ENCODE measurements at places on chromosomes 16 and 17.

DNA sequence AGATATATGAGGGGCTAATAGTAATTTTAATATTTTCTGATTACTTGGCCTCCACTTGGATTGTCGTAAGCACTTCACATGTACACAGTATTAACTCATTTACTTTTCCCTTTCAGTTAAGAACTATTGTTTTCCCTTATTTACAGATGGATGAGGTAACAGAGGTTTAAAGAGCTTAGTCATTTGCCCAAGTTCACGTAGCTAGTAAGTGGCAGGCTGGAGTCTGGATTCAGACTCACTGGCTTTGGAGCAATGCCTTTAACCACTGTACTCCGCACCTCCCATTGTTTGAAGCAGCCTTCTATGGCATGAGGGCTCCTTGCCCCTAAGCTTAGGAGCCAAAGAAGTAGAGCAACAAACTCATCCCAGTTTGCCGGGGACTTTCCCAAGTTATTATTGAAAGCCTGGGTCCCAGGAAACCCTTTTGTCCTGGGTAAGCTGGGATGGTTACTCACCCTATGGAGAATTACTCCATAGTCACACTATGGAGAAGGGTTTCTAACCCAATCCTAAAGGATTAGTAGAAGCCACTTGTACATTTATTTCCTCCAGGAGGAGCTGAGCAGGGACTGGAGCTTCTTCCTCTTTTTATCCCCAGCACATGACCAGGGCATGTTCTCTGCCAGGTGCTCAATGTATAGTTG, 12.3 kb downstream of the FOXL1 start:
- DNase-seq = no peak

- peak; percentile 52 for DNase-seq
These were observed 186.0 kb upstream of the TNRC6C start for GRCh38 chr17:77772461-77772897.

DNA sequence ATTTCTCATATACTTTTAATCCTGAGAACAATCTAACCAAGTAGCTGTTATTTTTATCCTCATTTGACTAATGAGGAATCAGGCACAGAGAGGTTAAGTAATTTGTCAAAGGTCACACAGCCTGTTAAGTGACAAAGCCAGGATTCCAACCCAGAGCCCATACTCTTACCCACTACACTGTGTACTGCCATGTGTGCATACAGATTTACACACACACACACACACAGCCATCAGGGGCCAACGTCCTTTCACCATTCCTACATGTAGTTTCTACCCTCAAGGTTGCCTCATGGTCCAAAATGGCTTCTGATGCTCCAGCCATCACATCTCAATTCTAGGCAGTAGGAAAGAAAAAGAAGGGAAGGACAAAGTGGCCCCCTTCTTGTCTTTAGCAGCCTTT, 22.1 kb downstream of the TMEM186 start:
- DNase-seq = no peak

DNA sequence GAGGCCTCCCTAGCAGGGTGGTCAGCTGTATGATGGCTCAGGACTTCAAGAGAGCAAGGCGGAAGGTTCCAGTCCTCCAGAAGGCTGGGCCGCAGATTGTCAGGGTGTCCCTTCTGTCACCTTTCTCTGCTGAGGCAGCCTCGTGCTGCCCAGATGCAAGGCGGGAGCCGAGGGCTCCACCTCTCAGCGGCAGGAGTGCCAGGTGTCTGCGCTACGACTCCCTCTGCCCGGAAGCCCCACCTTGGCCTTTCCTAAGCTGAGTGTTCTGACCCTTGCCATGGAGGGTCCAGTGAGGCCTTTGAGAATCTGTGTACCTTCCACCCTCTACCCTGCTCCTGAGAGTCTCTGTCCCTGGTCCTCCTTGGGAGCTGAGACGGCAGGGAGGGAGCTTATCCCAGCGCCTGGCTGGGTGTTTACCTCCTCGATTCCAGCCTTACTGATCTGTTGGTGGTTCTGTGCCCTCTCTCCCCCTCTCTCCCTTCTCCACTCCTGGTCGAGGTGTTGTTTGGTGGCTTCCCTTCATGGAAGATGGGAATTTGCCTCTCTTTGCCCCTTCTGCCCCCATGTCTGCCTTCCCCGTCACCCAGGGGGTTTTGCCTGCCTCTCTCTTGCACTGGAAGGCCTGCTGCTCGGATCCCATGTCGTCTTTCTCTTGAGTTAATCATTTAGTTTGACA, 2.2 kb upstream of the ZNF750 start:
- no peak for DNase-seq

GRCh38 chr16:73232555-73233328, 184.8 kb upstream of the ZFHX3 start:
- no peak for DNase-seq

GRCh38 chr16:50442221-50442620, 73.4 kb upstream of the BRD7 start:
- DNase-seq = no peak

DNA sequence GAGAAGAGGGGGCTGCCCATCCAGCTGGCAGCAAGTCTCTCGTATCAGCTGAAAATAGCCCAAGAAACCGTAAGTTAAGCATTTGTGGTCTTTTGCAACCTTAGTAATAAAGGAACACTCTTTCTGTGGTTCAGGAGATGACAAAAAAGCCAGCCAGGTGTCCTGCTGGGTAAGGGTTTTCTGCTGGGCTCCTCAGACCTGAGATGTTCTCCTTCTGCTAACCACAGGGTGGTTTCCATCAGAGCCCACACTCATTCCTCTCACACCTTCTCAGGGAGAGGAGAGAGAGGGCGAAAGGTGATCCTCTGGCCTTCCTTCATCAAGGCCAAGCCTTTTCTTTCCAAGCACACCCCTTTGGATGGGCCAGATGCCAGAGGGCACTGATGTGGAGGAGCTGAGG, 70.7 kb downstream of the TEX14 start:
- no peak for DNase-seq

GRCh38 chr17:45396496-45397205, 36.0 kb downstream of the ARHGAP27 start:
- DNase-seq = no peak

- DNase-seq = no peak
These were observed 356.7 kb downstream of the SOX9 start for GRCh38 chr17:72477491-72477890.

DNA sequence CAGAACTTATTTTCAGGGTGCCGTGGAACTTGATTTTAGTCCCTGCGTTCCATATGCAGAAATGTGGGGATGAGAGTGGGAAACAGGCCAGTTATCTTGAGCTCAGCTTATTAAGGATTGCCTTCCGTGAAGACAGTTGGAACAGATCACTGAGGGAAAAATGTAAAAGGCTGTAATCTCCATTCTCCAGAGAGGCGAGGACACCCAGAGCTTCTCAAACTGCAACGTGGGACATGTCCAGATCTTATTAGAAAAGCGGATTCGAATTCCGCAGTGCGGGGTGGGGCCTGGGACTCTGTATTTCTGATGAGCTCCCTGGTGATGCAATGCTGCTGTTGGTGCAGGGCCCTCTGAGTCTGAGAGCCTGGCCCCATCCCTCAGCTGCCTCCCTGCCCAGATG, 185.6 kb upstream of the CIBAR2 start:
- DNase-seq = no peak

GRCh38 chr17:80762076-80762475, 217.4 kb downstream of the RPTOR start:
- DNase-seq = no peak

- no peak for DNase-seq
These were observed 46.2 kb downstream of the XPO6 start for GRCh38 chr16:28165598-28165997.

DNA sequence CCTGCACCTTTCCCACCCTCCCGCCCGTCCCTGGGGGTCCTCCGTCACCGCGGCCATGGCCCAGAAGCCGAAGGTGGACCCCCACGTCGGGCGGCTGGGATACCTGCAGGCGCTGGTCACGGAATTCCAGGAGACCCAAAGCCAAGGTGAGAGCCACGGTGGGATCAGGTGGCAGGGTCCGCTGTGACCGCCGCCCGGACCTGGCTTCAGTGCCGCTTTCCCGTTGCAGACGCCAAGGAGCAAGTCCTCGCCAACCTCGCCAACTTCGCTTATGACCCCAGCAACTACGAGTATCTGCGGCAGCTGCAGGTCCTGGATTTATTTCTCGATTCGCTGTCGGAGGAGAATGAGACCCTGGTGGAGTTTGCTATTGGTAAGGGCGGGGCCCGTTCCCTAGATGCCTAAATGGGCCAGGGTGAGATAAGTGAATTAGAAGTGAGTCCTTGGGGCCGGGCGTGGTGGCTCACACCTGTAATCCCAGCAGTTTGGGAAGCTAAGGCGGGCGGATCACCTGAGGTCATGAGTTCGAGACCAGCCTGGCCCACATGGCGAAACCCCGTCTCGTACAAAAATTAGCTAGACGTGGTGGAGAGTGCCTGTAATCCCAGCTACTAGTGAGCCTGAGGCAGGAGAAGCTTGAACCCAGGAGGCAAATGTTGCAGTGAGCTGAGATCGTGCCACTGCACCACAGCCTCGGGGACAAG, 617 bp downstream of the ARMC7 start:
- no peak for DNase-seq

DNA sequence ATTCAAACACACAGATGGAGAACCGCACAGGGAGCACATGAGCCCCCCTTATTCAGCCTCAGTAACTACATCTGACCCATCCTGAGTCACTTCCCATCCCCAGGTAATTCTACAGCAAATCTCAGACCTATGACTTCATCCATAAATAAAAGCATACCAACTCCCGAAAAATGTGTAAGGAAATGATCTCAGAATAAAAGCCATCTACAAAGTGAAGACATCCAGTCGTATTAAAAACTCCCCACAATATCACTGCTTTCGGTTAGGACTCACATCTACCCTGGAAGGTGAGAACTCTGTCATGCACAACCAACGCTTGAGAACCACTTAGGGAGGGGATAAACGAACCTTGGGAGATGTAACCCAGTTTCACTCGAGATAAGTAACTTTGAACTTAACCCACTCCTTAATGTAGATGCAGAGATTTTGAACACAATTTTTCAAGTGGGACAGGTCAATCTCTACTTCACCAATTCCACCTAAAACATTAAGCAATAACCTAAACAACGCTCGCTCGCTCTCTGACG, 1.3 kb downstream of the USP36 start:
- no peak for DNase-seq

GRCh38 chr17:64778240-64779097, 116.4 kb upstream of the SMURF2 start:
- no peak for DNase-seq

GRCh38 chr16:88451586-88452481, 1.2 kb upstream of the ZFPM1 start:
- no peak for DNase-seq

GRCh38 chr17:8664456-8665126, 34.1 kb upstream of the MYH10 start:
- DNase-seq = no peak

GRCh38 chr17:27488231-27488630, 32.0 kb downstream of the KSR1 start:
- no peak for DNase-seq

GRCh38 chr17:49822829-49823228, 25.0 kb downstream of the TAC4 start:
- no peak for DNase-seq

DNA sequence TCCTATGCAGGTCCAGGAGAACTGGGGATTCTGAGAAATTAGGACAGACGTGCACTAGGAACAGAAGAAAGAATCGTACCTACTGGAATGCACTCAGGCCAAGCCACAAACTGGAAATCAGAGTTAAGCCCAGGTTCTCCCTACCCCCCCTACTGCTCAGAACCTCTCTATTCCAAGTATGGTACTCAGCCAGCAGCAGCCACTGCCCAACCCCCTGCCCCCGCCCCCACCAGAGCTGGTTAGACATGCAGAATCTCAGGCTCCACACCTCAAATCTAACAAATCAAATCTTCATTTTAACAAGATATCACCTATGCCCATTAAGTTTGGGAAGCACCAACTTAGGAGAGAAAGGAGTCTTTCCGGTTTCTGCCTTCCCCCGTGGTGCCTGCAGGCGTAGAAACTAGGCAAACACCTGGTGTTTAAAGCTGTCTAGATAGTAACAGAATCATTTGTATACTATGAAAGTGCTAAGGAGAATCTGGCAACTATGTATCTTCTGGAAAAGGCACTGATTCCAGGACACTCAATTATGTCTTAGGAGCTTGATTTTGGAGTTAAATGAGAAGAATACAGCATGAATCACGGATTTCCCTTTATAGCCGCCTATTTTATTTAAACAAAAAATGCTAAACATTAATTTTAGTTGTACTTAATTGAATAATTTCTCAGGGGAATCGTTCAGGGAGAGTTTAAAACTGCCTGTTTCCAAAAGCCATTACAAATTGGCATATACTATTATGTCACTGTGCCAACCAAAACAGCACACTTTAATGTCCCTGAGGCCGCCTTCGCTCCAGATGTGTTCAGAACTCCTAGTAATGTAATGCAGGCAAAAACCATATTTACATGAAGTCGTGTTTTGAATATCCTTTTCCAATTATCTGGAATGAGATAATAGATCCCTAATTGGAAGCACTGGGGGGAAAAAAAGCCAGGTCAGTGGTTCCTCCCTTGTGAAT, 166.5 kb downstream of the STX8 start:
- DNase-seq = no peak

- no peak for DNase-seq
These were observed 126.3 kb upstream of the HSBP1 start for GRCh38 chr16:83681381-83681956.

GRCh38 chr16:11118479-11118878, 137.5 kb downstream of the SOCS1 start:
- DNase-seq = no peak

All from stimulated activated naive CD4-positive, alpha-beta T cell (primary cell).